ENCODE measurements at places on chromosomes 16 and 17.

DNA sequence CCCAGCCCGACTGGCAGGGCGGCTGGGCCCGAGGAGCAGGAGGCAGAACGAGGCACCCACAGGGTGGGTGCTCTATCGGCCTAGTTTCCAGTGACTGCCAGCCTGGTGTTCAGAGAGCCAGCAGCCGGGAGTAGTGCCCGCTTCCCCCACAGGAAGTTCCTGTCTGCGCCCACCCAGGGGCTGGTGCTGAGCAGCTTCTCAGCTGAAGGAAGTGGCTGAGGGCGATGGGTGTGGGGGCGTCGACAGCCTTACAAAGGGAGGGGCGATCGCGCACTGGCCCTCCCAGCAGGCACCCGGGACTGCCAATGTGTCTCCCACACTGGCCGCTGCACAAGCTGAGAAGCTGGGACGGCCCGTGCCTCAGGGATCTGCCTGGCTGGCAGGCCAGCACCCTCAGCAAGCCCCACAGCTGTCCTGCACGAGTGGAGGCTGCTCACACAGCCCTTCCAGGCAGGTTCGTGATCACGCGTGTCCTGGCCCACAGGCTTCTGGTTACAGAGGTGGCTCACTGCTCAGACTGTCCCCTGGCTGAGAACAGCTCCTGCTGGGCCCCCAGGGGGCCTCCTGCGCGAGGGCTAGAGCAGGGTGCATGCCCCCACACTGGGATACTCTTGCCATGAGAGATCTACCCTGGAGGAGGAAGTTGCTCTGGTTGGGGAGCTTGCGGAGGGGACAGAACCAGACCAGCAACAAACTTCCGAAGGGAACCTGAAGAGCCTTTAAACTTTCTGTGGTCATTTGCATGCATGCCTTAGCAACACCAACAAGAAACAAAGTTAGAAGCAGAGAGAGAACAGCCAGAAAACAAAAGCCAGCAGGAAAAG is 2.5 kb downstream of the RNF166 start:
- no peak for DNase-seq

- DNase-seq, result no peak
Observed at GRCh38 chr16:86597880-86598606, 19.7 kb downstream of the FOXL1 start.

GRCh38 chr16:78399384-78399783 is 299.9 kb downstream of the WWOX start:
- no peak for DNase-seq

DNA sequence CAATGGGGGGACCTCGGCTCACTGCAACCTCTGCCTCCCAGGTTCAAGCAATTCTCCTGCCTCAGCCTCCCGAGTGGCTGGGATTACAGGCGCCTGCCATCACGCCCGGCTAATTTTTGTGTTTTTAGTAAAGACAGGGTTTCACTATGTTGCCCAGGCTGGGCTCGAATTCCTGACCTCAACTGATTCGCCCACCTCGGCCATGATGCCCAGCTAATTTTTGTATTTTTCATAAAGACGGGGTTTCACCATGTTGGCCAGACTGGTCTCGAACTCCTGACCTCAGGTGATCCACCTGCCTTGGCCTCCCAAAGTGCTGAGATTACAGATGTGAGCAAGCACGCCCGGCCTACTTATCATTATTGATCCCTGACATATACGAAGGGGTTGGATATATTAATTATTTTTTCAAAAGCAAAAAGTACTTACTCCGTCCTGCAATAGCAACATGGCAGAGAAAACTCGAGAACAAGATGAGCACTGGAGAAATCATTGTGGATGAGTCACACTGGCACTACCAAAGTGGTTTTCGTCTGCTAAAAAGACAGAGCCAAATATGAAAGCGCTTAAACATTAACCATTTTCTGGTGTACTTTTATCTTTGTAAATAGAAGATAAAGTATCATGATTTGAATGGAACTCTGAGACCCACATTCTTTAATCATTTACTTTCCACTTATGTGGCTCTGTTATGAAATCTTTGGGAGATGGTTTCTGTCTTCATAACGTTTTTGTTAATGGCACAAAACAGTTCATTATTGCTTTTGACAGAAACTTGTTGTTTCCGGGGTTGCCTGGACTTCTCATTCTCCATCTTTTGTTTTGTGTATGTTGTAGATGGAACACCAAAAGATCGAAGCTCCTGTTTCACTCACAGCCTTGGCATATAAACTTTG is at the start of gene APOH:
TSS of gene APOH (minus strand) at position 529 of the 896 bp plus-strand sequence. CDS start at position 493, 36 bp downstream.
- no peak for DNase-seq

- DNase-seq, result no peak
Observed at GRCh38 chr16:79532273-79532672, 68.3 kb downstream of the MAF start.

DNA sequence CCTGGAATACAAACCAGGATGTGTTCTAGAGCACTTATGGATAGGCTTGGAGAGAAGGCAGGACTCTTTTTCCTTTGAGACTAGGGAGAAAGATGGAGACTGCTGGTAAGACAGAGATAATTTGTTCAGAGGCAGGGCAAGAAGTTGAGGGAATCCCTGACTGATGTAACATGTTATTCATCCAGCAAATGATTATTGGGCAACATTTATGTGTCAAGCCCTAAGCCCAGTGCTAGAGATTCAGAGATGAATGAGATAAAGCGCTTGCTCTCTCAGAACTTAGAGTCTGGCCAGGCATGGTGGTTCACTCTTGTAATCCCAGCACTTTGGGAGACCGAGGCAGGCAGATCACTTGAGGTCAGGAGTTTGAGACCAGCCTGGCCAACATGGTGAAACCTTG is 47.8 kb upstream of the NUFIP2 start:
- DNase-seq, result no peak

GRCh38 chr17:4998027-4998731 is 429 bp downstream of the KIF1C start:
- no peak for DNase-seq

GRCh38 chr17:14057591-14057990 is 11.7 kb upstream of the COX10 start:
- DNase-seq, result no peak

Measured in omental fat pad (tissue), 4 donors.